ENCODE measurements at places on chromosomes 13 and 19. TPM values are rescaled to one million over a fixed set of nuclear protein-coding genes. Genes with fewer than 3 reads are reported as not detected.

SHKBP1 gene
- total RNA-seq, result 53.3 TPM

SHISA2 gene
- 26.1 TPM for total RNA-seq

CLDND2 gene
- 0.45 TPM for total RNA-seq

ZIC2 gene
- total RNA-seq, result 0.11 TPM

ATP8A2 gene
- total RNA-seq, result 1.6 TPM

MYO1F gene
- total RNA-seq, result 0.18 TPM

UBE2L5 gene
- total RNA-seq, result not detected

TUBB4A gene
- total RNA-seq, result 18.2 TPM

LYPD3 gene
- total RNA-seq, result 0.67 TPM
